ENCODE measurements at places on chromosomes 3 and 15.

DNA sequence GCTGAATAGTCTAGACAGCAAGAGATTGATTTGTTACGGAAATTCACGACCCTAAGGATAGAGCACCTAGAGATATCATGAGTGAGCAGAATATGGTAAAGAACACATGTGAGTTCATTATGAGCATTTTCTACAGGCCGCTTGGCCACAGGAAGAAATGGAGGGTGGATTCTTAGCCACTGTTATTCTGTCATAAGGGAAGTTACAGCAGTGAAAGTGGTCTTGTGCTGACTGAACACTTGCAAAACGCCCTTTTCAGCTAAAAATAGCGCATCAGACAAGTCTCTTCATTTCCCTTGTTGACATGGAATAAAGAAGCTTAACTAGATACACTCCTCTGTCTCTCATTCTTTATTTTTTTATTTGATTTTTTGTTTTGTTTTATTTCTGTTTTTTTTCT lies 19.8 kb downstream of the DGKG start:
- no peak for DNase-seq

GRCh38 chr3:9947025-9947995 lies 4.9 kb downstream of the PRRT3 start:
- DNase-seq, result no peak

DNA sequence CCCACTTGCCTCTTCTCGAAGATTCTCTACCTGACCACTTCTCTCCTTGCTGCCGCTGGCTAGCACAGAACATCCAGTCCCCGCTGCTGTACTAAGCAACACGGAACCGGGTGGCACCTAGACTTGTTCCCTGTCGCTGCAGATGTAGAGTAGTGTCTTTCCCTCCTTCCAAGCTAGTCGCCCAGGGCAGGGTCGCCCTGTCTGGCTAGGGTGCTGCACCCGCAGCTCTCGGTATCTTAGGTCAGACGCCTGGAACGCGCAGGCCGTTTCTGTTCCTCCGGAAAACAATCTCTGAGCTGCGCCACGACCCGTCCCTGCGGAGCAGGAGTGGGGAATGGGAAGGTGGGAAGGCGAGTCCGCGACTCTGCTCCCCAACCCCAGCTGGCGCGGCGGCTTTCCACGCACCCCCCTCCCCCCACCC lies 758 bp upstream of the SNX33 start:
- no peak for DNase-seq

GRCh38 chr15:56934269-56934668 lies 15.8 kb downstream of the TCF12 start:
- no peak for DNase-seq

- no peak for DNase-seq
Observed at GRCh38 chr3:189519458-189519857, 111.7 kb upstream of the TP63 start.

GRCh38 chr3:48090166-48090939 lies 74.1 kb upstream of the MAP4 start:
- no peak for DNase-seq

DNA sequence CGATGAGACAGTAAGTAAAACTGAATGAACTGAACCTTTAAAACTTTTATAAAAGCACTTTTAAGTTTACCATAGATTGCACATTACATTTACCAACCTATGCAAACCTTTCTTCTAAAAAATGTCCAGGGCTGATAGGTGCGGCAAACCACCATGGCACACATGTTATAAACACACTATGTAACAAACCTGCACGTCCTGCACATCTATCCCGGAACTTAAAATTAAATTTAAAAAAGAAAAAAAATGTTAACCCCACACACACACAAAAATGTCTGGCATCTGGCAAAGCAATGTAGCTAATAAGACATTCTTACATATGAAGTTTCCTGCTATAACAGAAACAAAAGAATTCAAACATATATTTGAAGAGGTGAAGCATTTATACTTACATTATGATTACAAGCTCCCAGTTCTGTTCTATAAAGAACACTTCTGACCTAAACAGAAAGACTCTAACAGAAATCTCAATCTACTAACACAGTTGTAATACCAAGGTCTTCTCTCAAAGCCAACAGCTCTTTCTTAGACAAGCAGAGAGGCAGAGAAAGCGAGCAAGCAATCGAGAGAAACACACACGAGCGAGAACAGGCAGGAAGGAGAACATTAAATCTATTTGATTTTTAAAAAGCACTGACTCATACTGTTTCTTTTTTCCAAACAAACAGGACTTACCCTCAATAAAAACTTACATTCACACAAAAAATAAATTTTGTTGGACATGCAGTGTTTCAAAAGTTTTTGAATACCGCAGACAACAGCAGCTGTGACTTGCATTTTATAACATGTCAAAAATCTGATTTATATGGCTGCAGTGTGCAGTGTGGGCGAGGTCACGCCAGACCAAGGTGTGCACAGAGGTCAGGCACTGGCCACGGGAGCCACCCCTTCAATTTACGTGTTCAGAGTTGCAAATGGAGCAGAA lies at the start of gene NRG4:
NRG4 (minus strand) TSS at position 798 of the 925 bp plus-strand sequence. CDS start 1,194 bp downstream, outside the sequence.
- DNase-seq, result no peak

- DNase-seq, result no peak
Observed at GRCh38 chr3:38805765-38806386, 10.1 kb downstream of the SCN10A start.

- DNase-seq, result no peak
Observed at GRCh38 chr15:75051191-75051608, 27.8 kb downstream of the PPCDC start.

DNA sequence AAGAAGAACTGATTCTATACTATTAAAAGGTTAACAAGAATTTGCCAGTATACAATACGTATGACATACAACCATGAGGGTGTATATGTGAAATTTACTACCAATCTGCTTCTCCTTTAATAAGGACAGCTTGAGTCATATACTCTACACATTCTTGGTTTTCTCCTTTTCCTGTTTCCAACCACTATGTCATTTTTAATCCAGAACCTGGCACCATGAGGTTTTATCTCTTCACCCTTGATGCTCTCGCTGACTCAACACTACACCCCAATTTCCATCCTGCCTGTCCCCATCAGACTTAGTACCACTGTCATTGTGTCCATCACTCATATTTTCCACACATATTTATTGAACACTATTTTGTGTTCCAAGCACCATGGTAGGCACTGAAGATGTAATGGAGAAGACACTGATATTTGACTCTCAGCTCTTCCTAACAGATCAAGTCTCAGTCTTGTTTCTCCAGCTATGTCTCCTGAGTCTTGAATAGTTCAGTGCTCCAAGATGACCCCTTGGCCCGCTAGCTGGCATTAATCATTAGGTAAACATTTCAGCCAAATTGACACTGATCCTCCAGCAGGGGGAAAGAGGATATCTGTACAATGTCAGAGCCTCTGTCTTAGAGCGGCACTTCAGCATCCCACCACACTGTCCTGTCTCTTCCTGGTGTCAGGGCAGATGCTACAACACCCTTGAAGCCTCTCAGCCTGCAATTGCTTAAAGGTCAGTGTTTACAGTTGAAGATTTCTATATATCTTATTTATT lies 11.2 kb upstream of the COL8A1 start:
- no peak for DNase-seq

DNA sequence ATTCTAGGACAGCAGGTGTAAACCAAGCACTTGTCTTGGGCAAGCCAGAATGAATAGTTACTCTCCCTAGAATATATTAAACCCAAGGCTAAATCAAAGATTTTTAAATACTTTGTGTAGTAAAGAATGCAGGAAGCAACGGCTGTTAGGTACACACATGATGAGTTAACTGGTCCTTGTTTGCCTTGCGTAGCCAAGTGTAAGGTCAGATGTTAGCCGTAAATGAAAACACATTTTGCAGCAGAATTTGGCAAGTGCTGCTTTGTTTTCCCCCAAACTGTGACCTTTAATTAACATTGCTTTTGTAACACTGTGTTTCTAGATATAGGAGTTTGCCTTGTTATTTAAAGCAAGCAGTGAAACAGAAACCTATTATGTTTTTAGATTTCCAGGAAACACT lies 368.7 kb downstream of the IL5RA start:
- no peak for DNase-seq

- no peak for DNase-seq
Observed at GRCh38 chr3:186849374-186849975, 7.0 kb downstream of the ADIPOQ start.

DNA sequence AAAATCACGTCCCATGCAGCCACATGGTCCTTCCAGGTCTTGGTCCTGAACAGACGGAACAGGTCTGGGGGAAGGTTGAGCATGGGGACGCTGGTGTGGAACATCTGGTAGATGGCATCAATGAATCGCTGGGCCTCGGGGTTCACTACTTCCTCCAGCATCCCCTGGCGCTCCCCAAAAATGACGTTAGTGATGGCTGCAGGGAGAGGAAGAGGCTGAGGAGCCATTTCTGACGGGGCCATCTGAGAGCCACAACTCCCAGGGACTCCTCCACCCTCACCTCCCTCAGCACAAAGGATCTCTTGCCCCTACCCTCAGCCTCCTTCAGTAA lies 23.7 kb downstream of the CYP11A1 start:
- no peak for DNase-seq

GRCh38 chr3:15360788-15361493 lies 28.6 kb upstream of the SH3BP5 start:
- no peak for DNase-seq

GRCh38 chr15:63628123-63628822 lies 31.1 kb downstream of the FBXL22 start:
- no peak for DNase-seq

- DNase-seq, result no peak
Observed at GRCh38 chr3:104397713-104398112, 969.0 kb upstream of the ALCAM start.

- no peak for DNase-seq
Observed at GRCh38 chr3:144104186-144104585, 132.6 kb downstream of the DIPK2A start.

DNA sequence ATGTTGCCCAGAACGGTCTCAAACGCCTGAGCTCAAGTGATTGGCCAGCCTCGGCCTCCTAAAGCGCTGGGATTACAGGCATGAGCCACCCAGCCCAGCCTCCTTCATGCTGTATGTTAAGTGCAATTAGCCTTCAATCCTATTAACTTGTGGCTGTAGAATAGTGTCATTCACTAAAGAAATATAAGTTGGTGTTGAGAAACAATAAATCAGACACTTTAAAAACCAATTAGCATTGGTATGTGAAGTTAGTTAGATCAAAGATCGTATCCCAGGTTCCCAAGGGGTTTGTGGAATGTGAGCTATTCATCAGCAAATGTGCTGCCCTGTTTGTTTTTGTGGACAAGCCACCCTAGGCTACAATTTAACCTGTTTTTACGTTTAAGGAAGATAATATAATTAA lies 11.0 kb upstream of the PIK3CB start:
- DNase-seq, result no peak

- no peak for DNase-seq
Observed at GRCh38 chr3:77298417-77298816, 258.5 kb downstream of the ROBO2 start.

- no peak for DNase-seq
Observed at GRCh38 chr15:85318732-85319076, 61.7 kb upstream of the AKAP13 start.

DNA sequence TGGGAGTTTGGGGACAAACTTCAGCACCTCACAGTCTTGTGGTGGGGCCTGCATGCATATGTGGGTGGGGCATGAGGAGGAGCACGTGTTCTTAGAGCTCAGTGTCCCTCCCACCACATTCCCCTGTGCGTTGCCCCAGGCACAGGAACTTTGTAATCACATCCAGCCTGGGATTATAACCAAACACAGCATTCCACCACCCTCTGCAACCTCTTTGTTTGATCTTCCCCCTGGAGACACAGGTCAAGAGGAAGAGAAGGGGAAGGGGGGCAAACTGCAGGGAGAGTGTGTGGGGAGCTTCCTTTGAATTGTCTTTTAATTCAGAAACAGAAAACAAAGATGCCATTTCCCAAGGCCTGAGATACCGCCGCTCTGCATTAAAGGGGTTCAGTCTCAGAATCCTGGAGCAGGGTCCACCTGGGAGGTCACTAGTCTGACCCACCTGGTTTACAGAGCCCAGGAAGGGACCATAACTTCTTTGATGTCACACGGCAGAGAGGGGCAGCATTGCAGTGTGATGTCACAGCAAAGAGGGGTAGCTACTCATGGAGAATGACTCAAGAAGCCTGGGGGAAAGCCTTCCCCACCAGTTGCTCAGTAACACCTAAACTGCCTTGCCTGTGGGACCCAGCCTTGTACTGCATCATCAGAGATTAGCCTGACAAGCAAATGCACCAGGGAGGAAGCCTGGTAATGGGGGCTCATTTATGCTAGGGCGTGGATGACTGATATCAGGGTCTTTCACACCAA lies 106.3 kb upstream of the RNU6-1 start:
- no peak for DNase-seq

GRCh38 chr3:4900298-4900697 lies 78.9 kb upstream of the BHLHE40 start:
- DNase-seq, result no peak

Data from cortex of kidney (tissue), 1 donor.